ENCODE measurements at places on chromosomes 6 and 20. TPM values are rescaled to one million over a fixed set of nuclear protein-coding genes. Genes with fewer than 3 reads are reported as not detected.

DNA sequence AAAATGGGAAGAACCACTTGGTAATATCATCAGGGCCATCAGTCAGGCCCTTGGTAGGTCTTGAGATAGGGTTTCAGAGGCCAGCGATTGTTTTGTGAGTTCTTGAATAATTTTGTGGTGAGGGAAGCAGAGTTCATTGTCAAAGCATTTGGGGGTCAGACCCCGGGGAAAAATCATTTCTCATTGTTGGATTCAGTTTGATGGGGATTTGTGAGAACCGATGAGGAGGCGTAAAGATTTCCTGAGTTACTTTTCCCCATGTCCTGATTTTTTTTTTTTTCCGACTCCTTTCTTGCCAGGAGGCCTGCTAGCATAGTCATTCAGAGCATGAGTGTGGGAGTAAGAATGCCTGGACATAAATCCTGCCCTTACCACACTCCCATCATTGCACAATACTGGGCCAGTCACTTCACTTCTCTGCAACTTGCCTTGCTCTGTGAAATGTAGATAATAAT is 60.3 kb downstream of the TSHZ2 start:
- H3K4me3 ChIP-seq = no peak overlapping the region
- no peak for DNase-seq
- peaks cover 2% of the 10 kb centered on the region for H3K4me1 ChIP-seq

GRCh38 chr6:2940010-2940850 is 31.1 kb downstream of the SERPINB6 start:
- peaks cover 29% of the 10 kb centered on the region for H3K27me3 ChIP-seq
- peak overlapping the region; percentile 99 for H3K27ac ChIP-seq
- DNase-seq = peak; percentile 92
- peaks cover 56% of the 10 kb centered on the region for H3K4me1 ChIP-seq
- H3K36me3 ChIP-seq = peaks cover 44% of the 10 kb centered on the region

The JAG1 gene
- total RNA-seq = 0.54 TPM

The RHAG gene
- not detected for total RNA-seq

DNA sequence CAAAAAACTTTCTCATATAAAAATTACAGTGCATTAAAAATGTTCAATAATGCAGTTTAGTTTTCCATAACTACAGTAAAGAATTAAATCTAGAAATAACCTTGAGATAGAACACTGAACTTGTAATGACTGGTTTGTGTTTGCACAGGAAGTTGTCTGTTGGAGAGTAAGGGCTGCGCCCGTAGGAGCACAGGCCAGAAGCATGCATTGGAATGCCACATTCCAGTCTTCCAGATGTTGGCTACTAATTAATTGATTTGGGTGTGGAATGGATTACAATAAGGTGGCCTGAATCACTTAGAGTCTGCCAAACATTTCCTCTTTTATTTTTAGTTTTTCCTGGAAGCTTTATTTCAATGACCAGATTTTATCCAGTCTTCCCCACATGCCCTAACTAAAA is 582.6 kb upstream of the MMS22L start:
- DNase-seq = no peak
- no peak overlapping the region for H3K4me3 ChIP-seq

GRCh38 chr20:44969300-44969894 is 3.1 kb downstream of the STK4 start:
- peaks cover 59% of the 10 kb centered on the region for H3K36me3 ChIP-seq
- H3K27ac ChIP-seq = peak overlapping the region; percentile 98
- peaks cover 61% of the 10 kb centered on the region for H3K4me1 ChIP-seq
- peak overlapping the region; percentile 93 for H3K4me3 ChIP-seq

GRCh38 chr20:48800177-48800576 is 27.6 kb downstream of the PREX1 start:
- no peaks in the 10 kb centered on the region for H3K27me3 ChIP-seq
- H3K36me3 ChIP-seq = peaks cover 19% of the 10 kb centered on the region
- H3K4me1 ChIP-seq = peaks cover 50% of the 10 kb centered on the region
- DNase-seq = no peak
- H3K27ac ChIP-seq = no peak overlapping the region
- H3K4me3 ChIP-seq = no peak overlapping the region

- no peak overlapping the region for H3K4me3 ChIP-seq
- no peak overlapping the region for H3K27ac ChIP-seq
- H3K36me3 ChIP-seq = no peaks in the 10 kb centered on the region
- DNase-seq = no peak
- H3K27me3 ChIP-seq = no peaks in the 10 kb centered on the region
- no peaks in the 10 kb centered on the region for H3K4me1 ChIP-seq
Observed at GRCh38 chr20:15866916-15867730, 706.1 kb downstream of the KIF16B start.

The SDCBP2 gene
- total RNA-seq = 4.3 TPM

DNA sequence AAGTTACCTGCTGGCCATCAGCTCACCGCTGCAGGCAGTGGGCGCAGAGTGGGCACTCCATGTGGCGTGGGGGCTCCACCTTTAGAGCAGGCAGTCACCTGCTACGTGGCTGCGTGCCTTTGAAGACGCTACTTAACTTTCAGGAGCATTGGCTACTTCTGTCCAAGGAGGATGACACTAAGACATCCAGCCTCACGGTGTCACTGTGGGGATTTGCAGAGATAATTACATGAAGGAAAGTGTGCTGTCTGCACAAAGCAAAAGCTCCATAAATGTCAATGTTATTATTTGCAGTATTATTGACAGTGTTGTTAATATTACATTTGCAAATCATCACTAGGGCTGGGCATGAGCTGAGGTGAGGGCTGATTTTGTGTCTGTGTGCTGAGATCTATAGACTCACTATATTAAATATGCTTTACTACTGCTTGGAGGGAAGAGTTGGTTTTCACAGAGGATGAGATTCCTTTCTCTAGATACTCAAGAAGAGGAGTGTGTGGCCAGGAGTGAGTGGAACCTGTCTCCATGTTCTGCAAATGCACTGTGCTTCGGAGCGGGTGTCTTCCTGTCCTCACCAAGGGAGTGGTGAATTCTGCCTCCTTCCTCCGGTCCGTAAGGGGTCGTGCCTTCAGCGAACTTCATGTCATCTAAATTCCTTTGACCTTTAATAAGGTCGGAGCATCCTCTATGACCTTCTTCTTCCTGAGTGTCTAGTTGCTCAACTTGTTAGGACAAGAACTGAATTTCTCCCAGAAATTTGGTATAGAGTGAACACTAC is 165.8 kb upstream of the SYNDIG1 start:
- H3K27me3 ChIP-seq = peaks cover 26% of the 10 kb centered on the region
- no peaks in the 10 kb centered on the region for H3K4me1 ChIP-seq
- H3K4me3 ChIP-seq = no peak overlapping the region
- no peaks in the 10 kb centered on the region for H3K36me3 ChIP-seq
- DNase-seq = no peak
- no peak overlapping the region for H3K27ac ChIP-seq

GRCh38 chr20:25287631-25288290 is 39.9 kb downstream of the PYGB start:
- H3K4me3 ChIP-seq = no peak overlapping the region
- H3K4me1 ChIP-seq = no peaks in the 10 kb centered on the region

DNA sequence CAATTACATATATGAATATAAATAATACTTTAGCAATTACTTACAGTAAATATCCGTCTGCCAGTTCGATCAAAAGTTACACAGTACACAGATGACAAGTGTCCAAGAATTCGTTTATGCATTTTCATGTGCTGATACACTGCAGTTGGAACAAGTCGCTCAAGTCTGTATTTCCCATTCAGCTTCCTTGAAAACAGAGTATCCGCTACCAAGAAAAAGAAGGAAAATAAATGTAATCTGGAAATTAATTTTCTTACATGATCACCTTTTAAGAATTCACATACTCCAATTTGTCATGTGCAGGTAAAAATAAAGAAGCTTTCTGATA is 35.3 kb downstream of the PHIP start:
- no peak overlapping the region for H3K27ac ChIP-seq
- no peak overlapping the region for H3K4me3 ChIP-seq
- H3K27me3 ChIP-seq = no peaks in the 10 kb centered on the region

GRCh38 chr6:82178077-82178758 is 69.3 kb downstream of the IBTK start:
- no peak for DNase-seq
- H3K4me3 ChIP-seq = no peak overlapping the region
- peaks cover 4% of the 10 kb centered on the region for H3K4me1 ChIP-seq
- no peaks in the 10 kb centered on the region for H3K27me3 ChIP-seq

GRCh38 chr20:1964659-1965405 is 29.0 kb downstream of the PDYN start:
- peaks cover 8% of the 10 kb centered on the region for H3K4me1 ChIP-seq
- no peak overlapping the region for H3K27ac ChIP-seq

The SNX21 gene
- 1.1 TPM for total RNA-seq

GRCh38 chr6:25835442-25836283 is 3.8 kb upstream of the SLC17A1 start:
- H3K36me3 ChIP-seq = no peaks in the 10 kb centered on the region
- no peak overlapping the region for H3K4me3 ChIP-seq
- peaks cover 2% of the 10 kb centered on the region for H3K4me1 ChIP-seq
- DNase-seq = no peak

- no peak for DNase-seq
Observed at GRCh38 chr6:157150076-157150475, 173.2 kb downstream of the TMEM242 start.

- no peaks in the 10 kb centered on the region for H3K4me1 ChIP-seq
- H3K27me3 ChIP-seq = peaks cover 30% of the 10 kb centered on the region
- DNase-seq = no peak
- H3K27ac ChIP-seq = no peak within 1 kb of the TSS
Observed at GRCh38 chr6:138499303-138500018, at the start of gene NHSL1. Gene NHSL1 (minus strand): TSS chr6:138499494. CDS start chr6:138499290, 204 bp downstream.

DNA sequence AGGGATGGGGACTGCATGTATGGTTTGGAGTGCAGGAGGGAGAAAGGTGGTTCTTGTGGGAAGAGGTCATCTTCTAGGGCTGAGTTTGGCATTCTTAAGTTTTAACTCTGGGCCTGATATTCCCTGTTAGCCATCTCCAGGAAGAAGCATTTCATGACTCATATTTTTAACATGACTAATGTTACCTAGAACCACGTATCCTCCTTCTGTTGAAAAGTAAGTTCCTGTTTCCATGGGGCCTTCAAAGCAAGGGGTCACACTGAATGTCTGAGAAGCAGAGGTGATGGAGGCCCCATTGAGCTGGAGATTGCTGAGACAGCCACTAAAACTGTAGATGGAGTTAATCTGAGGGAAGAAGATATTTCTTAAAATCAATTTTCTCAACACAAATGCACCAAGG is 30.2 kb downstream of the FAM229B start:
- no peak for DNase-seq
- no peak overlapping the region for H3K4me3 ChIP-seq
- H3K27me3 ChIP-seq = peaks cover 15% of the 10 kb centered on the region
- peaks cover 24% of the 10 kb centered on the region for H3K4me1 ChIP-seq
- H3K36me3 ChIP-seq = peaks cover 1% of the 10 kb centered on the region

DNA sequence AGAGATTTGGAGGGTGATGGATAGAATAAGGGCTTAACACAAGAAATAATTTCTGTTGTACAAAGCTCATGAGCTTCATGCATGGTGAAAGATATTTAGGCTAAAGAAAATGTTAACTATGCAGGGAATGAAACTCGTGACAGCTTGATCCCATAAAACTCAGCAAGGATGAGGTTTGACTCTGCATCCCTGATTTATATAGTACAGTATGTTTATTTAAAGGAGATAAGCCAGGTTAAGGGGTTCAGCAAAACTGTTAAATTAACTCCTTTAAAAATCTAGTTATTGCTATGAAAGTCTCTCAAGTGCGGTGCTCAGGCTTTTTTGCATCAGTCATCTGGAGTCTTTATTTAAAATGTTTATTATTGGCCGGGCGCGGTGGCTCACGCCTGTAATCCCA is 326.4 kb downstream of the LAMA2 start:
- H3K4me3 ChIP-seq = no peak overlapping the region
- peaks cover 3% of the 10 kb centered on the region for H3K27me3 ChIP-seq
- H3K36me3 ChIP-seq = no peaks in the 10 kb centered on the region
- H3K4me1 ChIP-seq = no peaks in the 10 kb centered on the region
- no peak for DNase-seq
- no peak overlapping the region for H3K27ac ChIP-seq

DNA sequence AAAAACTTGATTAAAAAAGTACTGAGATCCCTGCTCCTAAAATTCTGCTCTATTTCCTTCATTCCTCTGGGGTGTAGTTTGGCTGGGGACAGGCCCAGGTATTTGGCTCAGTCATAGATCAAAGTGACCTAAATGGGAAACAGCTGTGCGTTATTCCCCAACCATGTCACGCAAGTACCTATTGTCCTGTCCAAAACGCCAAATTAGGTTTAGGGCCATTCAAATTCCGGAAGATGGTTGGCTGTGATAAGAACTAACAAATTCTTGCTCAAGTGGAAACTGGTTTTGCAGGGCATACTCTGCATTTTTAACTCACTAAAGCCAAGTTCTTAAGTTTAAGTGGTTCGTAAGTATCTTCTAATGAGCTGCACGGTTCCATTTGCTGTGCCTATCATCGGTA is 147.6 kb upstream of the TMEM170B start:
- peaks cover 25% of the 10 kb centered on the region for H3K4me1 ChIP-seq
- no peak overlapping the region for H3K27ac ChIP-seq
- no peak overlapping the region for H3K4me3 ChIP-seq
- H3K36me3 ChIP-seq = peaks cover 11% of the 10 kb centered on the region
- no peaks in the 10 kb centered on the region for H3K27me3 ChIP-seq
- no peak for DNase-seq

The CCN2 gene
- total RNA-seq = not detected

- no peak overlapping the region for H3K27ac ChIP-seq
- H3K4me1 ChIP-seq = no peaks in the 10 kb centered on the region
- no peak overlapping the region for H3K4me3 ChIP-seq
- no peaks in the 10 kb centered on the region for H3K27me3 ChIP-seq
- DNase-seq = no peak
Observed at GRCh38 chr6:168641446-168641845, 200.5 kb downstream of the SMOC2 start.

The MDFI gene
- total RNA-seq = not detected

DNA sequence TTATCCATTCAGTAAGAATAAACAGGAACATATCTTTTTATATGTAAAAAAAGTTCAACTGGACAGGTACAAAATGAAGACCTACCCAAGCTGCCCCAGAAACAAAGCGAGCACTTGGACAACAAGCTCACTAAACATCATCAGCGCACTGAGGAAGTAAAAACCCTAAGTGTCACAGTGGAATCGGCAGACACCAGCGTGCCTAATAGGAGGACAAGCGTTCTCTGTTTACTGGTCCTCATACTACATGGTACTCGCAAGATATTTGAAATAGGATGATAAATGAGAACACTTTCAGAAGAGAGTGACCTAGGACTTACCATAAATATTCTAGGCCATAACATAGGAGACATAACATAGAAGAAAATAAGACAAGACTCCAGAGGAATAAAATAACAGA is 18.2 kb downstream of the MAP7 start:
- DNase-seq = no peak
- H3K27ac ChIP-seq = no peak overlapping the region
- no peaks in the 10 kb centered on the region for H3K36me3 ChIP-seq

GRCh38 chr20:62202083-62202395 is 18.0 kb downstream of the HRH3 start:
- H3K4me3 ChIP-seq = no peak overlapping the region
- H3K36me3 ChIP-seq = peaks cover 28% of the 10 kb centered on the region
- no peak overlapping the region for H3K27ac ChIP-seq
- no peaks in the 10 kb centered on the region for H3K27me3 ChIP-seq
- DNase-seq = no peak

- DNase-seq = no peak
- no peaks in the 10 kb centered on the region for H3K4me1 ChIP-seq
- no peaks in the 10 kb centered on the region for H3K36me3 ChIP-seq
- H3K27ac ChIP-seq = no peak overlapping the region
- H3K4me3 ChIP-seq = no peak overlapping the region
Observed at GRCh38 chr6:167679122-167679736, 147.5 kb upstream of the AFDN start.

- peak; percentile 65 for DNase-seq
- H3K4me1 ChIP-seq = peaks cover 18% of the 10 kb centered on the region
- H3K27ac ChIP-seq = no peak within 1 kb of the TSS
Observed at GRCh38 chr6:159169193-159169555, at the start of gene FNDC1. Gene FNDC1 (plus strand): TSS chr6:159169400. CDS start chr6:159169597, 197 bp downstream.
